ENCODE measurements at places on chromosomes 11 and 22. TPM values are rescaled to one million over a fixed set of nuclear protein-coding genes. Genes with fewer than 3 reads are reported as not detected.

LRRC55 gene
- total RNA-seq: 29.0 TPM

KIF18A gene
- total RNA-seq: 2.6 TPM

TNNI2 gene
- total RNA-seq: not detected

ROBO4 gene
- total RNA-seq: not detected

PPP2R5B gene
- 148 TPM for total RNA-seq

C22orf31 gene
- not detected for total RNA-seq

IL18BP gene
- total RNA-seq: 13.1 TPM

TSSK2 gene
- not detected for total RNA-seq

SYT8 gene
- not detected for total RNA-seq

CEND1 gene
- total RNA-seq: 58.7 TPM

ZNF215 gene
- 7.0 TPM for total RNA-seq

SAA2 gene
- total RNA-seq: 0.44 TPM

SLC22A12 gene
- total RNA-seq: not detected

SPTBN2 gene
- total RNA-seq: 371 TPM

GUCY1A2 gene
- total RNA-seq: 20.3 TPM

CPT1B gene
- 118 TPM for total RNA-seq

TBX10 gene
- total RNA-seq: not detected

KCNQ1OT1 gene
- 14.3 TPM for total RNA-seq

FGF19 gene
- 5.1 TPM for total RNA-seq

MMP13 gene
- total RNA-seq: not detected

OR52W1 gene
- not detected for total RNA-seq

TMPRSS6 gene
- total RNA-seq: 0.12 TPM

KCNE3 gene
- total RNA-seq: not detected

BIK gene
- total RNA-seq: 17.3 TPM

CNTN5 gene
- 1.6 TPM for total RNA-seq

CAT gene
- total RNA-seq: 22.9 TPM

ZBTB16 gene
- total RNA-seq: 9.0 TPM

EMID1 gene
- 0.76 TPM for total RNA-seq

VWCE gene
- total RNA-seq: 27.3 TPM

TIGD3 gene
- total RNA-seq: 3.8 TPM

MYOD1 gene
- total RNA-seq: not detected

RIBC2 gene
- 0.71 TPM for total RNA-seq

ANO5 gene
- 5.4 TPM for total RNA-seq

GLYATL1 gene
- total RNA-seq: 0.42 TPM

Data from glutamatergic neuron (in vitro differentiated cells).